ENCODE measurements at places on chromosomes 3 and 15.

DNA sequence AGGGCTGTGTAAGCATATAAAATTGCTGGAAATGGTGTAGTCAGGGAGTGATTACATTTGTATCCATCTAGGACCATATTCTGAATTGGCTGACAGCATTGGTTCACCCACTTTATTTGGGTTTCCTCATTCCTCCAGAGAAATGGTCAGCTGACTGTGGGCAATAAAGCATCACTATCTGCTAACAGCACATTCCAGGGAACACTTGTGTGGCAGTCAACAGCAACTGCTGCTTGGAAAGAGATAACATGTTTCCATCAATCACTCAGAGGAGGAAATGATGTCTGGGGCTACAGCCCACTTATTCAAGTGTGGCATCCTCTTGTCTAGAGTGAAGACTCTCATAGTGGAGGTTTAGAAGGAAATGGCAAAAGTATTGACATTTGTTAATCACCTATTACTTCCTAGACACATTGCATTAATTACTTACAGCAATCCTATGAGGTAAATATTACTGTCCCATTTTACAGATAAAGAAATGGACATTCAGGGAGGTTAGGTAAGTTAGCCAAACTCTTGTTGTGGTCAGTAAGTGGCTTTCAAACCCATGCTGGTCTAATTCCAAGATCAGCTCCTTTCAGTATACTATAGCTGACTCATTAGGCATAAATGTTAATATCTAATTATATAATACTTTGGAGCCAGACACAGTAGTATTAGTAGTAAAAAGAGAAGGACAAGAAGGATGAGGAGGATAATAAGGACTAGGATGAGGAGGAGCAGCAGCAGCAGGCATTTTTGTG lies 247.8 kb downstream of the ALCAM start:
- no peak for DNase-seq

DNA sequence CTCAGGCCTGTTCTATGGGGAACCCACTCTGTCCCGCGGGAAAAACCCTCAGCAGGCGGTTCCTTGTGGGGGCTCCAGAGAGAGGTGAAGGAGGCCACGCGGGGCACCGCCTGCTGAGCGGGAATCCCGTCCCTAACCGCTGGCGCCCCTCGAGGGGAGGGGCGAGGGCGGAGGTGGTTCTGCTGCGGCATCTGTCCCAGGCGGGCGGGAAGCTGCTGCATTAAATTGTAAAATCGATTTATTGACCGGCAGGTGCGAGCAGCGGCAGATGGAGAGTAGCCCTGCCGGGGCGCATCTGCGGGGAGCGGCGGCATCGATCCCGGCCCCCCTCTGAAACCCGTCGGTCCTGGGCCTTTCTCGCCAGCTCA lies 3.7 kb upstream of the DLL4 start:
- peak; percentile 64 for DNase-seq

- no peak for DNase-seq
These were observed 78.8 kb upstream of the SLC6A6 start for GRCh38 chr3:14323401-14324223.

GRCh38 chr15:63210151-63211091 lies 21.0 kb downstream of the RAB8B start:
- DNase-seq = no peak

DNA sequence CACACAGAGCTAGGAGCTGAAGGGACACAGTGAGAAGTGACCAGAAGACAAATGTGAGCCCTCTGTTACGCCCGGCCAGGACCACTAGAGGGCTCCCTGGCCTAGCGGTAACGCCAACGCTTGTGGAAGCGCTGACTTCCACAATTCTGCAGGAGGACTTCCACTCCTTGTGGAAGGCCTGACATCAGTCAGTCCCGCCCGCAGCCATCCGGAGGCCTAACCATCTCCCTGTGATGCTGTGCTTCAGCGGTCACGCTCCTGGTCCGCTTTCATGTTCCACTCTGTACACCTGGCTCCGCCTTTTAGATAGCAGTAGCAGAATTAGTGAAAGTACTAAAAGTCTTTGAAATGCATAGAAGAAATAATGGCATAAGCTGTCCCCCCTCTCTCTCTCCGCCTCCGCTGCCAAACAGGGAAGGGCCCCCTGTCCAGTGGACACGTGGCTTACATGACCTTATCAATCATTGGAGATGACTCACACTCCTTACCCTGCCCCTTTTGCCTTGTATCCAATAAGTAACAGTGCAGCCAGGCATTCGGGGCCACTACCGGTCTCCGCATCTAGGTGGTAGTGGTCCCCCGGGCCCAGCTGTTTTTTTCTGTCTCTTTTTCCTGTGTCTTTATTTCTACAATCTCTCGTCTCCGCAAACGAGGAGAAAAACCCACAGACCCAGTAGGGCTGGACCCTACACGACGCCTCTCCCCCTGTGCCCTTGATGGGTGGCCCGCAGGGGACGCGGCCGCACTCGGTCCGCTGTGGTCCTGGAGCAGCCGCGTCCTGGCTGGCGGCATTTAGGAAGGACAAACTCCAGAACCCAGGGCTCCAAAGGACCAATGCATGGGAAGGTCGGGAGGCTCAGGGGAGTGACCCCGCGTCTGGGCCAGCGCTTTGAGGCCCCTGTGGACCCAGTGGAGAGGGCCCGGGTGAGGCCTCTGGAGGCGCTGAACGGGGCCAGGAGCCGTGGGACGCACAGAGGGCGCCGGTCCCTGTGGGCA lies 27.0 kb upstream of the RPL32 start:
- peak; percentile 58 for DNase-seq

DNA sequence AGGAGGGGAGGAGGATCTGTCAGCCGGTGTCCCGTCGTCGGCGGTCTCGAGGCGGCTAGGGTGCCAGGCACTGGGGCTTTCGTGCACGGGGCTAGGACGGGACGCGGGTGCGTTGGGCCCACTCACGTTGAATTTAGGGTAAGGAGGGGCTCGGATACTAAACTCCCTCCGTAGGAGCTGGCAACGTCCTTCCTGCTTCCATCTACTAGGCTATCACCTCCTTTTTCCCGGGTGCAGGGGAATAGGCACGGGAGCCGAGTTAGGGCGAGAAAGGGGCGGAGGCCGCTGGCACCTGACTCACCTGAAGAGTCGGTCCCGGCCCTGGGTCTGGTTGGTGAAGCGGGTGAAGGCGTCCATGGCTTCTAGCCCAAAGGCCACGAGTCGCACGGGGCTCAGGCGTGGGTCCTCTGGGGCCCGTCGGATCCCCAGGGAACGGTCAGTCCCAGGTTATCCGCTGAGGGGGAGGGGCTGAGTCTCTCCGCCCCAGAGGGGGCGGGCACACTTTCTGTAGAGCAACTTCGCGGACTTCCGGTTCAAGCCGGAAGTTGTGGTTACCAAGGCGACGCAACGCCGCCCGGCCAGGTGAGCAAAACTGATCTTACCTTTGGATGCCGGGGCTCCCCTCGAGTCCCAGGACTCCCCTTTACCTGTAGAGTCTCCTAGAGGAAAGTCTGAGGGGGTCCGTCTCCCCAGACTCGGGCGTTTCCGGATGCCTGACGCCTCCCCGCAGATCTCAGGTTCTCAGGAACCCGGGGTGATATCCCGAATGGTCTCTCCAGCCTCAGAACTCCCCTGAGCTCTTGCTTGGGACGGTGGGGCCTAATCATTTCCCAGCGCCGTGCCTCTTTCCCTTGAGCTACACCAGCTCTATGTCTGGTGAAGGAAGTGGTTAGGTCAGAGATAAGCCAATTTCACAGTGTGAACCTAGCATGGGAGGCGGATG lies at the start of the genes PEX11A and WDR93:
PEX11A (minus strand) TSS at position 479 of the 943 bp plus-strand sequence; CDS start at position 357, 122 bp downstream.
WDR93 (plus strand) TSS at position 536 of the 943 bp plus-strand sequence. CDS start 10,936 bp downstream, outside the sequence.
- DNase-seq = peak; percentile 76

DNA sequence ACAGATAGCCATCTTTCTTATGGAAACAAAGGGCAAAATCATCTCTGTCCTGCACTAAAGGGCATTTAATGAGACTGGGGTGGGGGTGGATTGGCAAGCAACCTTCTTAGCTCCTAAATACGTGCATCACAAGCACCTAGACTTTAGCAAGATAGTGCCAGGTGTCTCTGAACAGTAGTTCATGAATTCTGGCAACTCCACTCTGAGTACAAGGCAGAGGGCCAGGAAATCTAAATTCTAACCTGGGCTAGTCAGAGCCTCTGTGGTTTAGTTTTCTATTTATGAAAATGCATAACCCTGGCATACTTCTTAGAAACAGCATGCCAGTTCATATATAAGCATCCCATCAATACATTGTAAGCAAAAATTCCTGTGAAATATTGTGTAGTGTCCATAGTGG lies 788.5 kb downstream of the MCTP2 start:
- no peak for DNase-seq

DNA sequence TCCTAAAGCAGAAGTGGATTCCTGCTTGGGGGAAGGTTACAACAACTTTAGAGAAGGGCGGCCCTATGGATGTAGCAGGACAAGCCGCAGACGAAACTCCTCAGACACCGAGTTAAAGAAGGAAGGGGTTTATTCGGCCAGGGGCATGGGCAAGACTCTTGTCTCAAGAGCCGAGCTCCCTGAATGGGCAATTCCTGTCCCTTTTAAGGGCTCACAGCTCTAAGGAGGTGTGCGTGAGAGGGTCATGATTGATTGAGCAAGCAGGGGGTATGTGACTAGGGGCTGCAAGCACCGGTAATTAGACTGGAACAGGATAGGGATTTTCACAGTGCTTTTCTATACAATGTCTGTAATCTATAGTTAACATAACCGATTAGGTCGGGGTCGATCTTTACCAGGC lies 879 bp upstream of the PDHB start:
- no peak for DNase-seq

DNA sequence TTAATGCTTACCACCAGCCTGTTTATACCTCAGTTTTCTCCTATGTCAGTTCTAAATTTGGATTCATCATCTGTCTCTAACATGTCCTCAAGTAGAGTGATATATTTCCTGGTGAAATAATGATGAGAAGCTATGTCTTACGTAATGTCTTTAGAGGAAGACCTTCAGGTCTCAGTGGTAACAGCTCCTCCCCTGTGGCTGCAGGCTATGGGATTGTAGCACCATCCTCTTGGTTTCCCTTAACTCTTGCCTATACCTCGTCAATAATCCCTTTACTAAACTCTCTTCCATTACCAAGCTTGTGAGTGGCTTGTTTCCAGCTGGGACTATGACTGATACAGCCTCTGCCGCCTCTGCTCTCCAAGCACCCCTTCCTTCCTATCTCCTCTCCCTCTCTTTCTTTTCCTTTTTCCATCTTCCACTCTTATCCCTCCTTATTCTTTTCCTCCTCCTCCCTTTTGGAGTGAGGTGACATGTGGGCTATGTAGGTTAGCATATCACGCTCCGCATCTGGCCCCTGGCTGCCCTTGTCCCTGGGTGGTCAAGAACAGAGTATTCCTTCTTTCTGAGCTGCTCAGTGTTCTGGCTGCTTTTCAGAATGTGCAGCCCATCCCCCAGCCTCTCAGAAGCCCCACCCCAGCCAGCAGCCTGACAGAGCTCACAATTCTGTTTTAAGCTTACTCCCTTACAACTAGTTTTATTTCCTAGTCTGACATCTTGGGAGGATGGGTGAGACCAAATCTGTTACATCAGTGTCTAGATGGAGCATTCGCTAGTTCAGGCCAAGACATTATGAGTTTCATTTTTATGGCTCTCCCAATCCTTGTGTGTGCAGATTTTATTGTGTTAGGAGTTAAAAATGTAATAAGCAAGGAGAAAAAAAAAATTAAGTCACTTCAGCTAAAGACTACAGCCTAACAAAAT lies 75.0 kb upstream of the RNU6-1 start:
- peak; percentile 32 for DNase-seq

GRCh38 chr3:63128380-63128779 lies 149.7 kb upstream of the SYNPR start:
- no peak for DNase-seq

GRCh38 chr15:85974348-85974705 lies 105.3 kb upstream of the AGBL1 start:
- no peak for DNase-seq

- no peak for DNase-seq
These were observed 184.5 kb downstream of the USP13 start for GRCh38 chr3:179837374-179837773.

DNA sequence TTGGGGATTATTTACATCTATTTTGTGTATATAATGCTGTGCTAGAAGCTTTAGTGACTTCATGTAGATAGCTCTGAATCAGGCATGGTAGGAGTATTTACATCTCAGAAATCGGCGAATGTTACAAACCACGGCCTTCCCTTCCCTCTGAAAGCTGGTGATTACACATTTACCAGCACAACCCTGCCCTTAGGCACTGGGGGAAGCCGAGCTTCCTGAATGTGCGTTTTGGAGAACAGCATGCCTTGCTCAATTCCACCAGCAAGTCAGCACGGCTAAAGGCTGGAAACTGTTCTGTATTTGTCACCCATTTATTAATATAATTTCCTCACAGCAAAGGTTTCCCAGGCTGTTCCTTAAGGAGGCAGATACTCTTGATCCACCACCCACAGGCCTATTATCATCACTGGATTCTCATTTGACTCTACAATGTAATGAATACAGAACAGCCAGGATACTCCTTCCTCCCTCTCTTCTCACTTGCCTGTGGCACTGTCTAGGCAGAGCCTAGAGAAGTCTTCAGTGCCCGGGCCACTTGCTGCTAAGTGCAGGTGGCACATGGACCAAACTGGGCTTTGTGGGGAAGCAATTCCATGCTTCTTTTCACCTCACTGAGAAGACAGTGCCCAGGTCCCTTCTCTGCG lies 55.2 kb upstream of the CACNA2D3 start:
- no peak for DNase-seq

GRCh38 chr3:3705090-3705775 lies 94.0 kb upstream of the LRRN1 start:
- no peak for DNase-seq

DNA sequence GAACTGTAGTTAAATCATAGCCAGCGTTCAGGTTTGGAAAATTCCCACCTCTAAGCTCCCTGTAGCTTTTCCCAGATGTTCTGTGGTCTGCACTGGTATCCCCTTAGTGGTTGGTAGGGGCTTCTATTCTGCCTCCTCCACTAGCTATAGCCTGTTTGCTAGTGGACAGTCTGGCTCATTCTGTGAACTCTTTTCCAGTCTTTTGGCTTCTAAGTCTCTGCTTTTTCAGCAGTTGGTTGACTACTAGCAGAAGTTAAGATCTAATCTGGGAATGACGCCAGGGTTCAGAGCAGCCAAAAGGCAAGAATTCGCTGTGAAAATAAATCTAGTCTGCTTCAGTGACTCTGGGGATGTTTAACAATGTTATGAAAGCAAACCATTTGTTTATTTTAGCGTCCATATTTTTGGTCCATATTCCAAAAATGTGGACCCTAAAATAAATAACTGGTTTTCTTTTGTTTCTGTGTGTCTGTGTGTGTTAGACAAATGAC lies 73.7 kb upstream of the WDR72 start:
- peak; percentile 54 for DNase-seq

GRCh38 chr15:61116825-61117224 lies 112.3 kb downstream of the RORA start:
- DNase-seq = peak; percentile 39

GRCh38 chr3:136544532-136544931 lies 207.6 kb downstream of the STAG1 start:
- no peak for DNase-seq

Data from COR-L47 (cell line).